Right forelimb (tissue), 1 donor: ENCODE measurements at places on chromosomes 6 and 20.

DNA sequence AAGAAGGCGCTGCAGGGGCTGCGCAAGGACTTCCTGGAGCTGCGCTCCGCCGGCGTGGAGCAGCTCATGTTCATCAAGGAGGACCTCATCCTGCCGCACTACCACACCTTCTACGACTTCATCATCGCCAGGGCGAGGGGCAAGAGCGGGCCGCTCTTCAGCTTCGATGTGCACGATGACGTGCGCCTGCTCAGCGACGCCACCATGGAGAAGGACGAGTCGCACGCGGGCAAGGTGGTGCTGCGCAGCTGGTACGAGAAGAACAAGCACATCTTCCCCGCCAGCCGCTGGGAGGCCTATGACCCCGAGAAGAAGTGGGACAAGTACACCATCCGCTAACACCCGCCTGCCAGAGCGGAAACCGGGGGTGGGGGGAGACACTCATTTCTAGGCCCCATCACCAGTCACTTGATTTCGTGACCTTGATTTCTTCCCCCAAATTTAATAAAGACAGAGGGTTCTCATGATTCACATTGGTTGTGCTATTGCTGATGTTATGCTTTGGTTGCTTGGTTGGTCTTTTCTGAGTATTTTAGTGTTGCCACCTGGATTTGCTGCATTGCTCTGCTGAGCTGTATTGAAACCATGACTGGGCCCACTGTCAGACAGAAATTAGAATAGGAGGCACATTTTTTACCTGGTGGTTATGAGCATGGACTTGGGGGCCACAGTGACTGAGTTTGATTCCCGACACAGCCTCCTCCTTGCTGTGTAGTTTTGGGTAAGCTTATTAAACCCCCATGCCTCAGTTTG is 1.5 kb downstream of the FAM50B start:
- no peak for DNase-seq

- DNase-seq: no peak
Measured at GRCh38 chr6:91063362-91063761, 476.5 kb upstream of the MAP3K7 start.

GRCh38 chr20:64224351-64225170 is 31.0 kb upstream of the PCMTD2 start:
- peak; percentile 74 for DNase-seq

DNA sequence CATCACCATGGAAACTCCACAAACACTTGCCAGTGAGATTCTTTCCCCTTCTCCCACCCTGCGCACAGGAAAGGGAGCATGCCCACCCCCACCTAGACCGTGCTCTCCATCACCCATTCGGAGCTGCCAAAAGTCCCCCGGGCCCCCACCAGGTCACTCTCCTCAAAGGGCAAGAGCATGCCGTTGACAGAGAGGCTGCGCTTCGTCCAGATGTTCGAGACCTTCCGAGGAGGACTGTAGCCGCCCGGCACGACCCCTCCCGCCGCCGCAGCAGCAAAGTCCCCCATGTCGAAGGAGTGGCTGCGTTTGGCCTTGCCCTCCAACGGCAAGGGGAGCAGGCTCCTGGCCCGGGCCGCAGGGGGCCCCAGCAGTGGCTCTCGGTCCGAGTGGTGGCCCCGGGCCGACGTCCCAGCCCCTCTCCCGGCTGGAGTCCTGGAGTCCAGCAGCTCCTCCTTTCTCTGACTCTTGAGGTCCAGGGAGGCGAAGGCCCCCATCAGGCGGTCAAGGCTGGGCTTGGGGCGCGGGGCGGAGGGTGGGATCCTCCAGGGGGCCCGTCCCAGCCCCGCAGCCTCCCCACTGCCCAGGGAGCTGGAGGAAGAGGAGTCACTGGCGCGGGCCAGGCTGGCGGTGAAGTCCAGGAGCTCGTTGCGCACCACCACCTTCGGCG is 195.2 kb downstream of the LRFN2 start:
- no peak for DNase-seq
